ENCODE measurements at places on chromosomes 12 and 14. TPM values are rescaled to one million over a fixed set of nuclear protein-coding genes. Genes with fewer than 3 reads are reported as not detected.

Gene SERPINA9
- total RNA-seq, result not detected

Gene NFATC4
- total RNA-seq, result 33.8 TPM

Gene SLC17A8
- total RNA-seq, result 2.6 TPM

Gene PPHLN1
- 36.6 TPM for total RNA-seq

Gene HOXC11
- not detected for total RNA-seq

Gene ABHD12B
- total RNA-seq, result 0.17 TPM

Gene MYF6
- 1.4 TPM for total RNA-seq

Gene TAS2R8
- total RNA-seq, result not detected

Gene HOXC9
- total RNA-seq, result 0.36 TPM

Gene CLEC1A
- 3.6 TPM for total RNA-seq

Gene ALDH1L2
- 2.7 TPM for total RNA-seq

Gene A2ML1
- total RNA-seq, result 26.0 TPM

Gene LRCOL1
- not detected for total RNA-seq

Gene JPH4
- 8.3 TPM for total RNA-seq

Gene BEST3
- total RNA-seq, result 0.14 TPM

Gene TGFB3
- 19.2 TPM for total RNA-seq

Gene GPR137C
- total RNA-seq, result 6.1 TPM

Gene TMEM30B
- 12.2 TPM for total RNA-seq

Gene TSHR
- 0.65 TPM for total RNA-seq

Gene LGR5
- 1.4 TPM for total RNA-seq

Gene ENDOU
- 3.7 TPM for total RNA-seq

Gene EMP1
- 340 TPM for total RNA-seq

Gene SOAT2
- 1.9 TPM for total RNA-seq

Gene LUM
- total RNA-seq, result 49.5 TPM
